Stimulated activated naive CD4-positive, alpha-beta T cell treated with Interleukin-2 at 50 U/mL for 16 hours (primary cell): ENCODE measurements at places on chromosomes 1 and 21.

- no peak for DNase-seq
These were observed 34.7 kb downstream of the DISP3 start for GRCh38 chr1:11513681-11514080.

DNA sequence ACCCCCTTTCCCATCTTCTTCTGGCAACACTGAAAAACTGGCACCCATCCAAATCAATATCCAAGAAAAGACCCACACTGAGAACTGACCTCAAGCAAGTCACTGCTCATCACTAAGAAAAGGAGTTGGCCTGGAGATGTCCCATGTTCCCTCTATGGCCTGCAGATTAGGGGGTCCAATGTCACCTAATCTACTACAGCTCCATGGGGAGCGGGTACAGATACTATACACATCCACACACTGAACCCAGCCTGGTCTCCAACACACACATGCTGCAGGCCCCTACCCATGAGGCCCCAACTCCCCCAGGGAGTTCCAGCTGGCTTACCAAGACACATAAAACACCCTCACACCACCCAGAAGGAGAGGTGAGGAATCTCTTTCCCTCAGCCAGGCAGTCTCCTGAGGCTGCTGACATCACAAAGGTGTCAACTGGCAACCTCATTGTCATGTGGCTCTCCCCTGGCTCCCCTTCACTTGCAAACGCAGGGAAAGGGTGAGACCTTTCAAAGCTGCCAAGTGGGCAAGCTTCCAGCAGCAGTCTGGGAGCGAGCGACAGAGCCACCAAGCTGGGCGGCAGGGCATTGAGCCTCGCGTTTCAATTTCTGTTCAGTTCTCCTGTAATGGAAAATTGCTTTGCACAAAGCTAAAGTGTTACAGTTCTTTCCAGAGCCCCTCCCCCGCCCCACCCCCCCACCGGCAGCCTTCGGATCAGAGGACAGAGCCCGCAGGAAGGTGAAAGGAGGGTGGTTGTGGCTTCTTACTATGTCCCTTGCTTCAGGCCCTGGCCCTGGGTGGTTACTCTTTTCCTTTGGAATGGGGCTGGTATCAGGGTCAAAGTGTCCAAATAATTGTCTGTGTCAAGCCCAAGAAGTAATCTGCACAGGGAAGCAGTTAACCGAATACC, at the start of gene LRRC52:
Gene LRRC52 (plus strand): TSS at position 469 of the 907 bp plus-strand sequence. CDS start 297 bp downstream, at position 766.
- no peak for DNase-seq

GRCh38 chr1:108082001-108082400, 117.0 kb upstream of the VAV3 start:
- DNase-seq = no peak

- DNase-seq = no peak
These were observed 3.3 kb upstream of the TOMM20 start for GRCh38 chr1:235131961-235132360.

DNA sequence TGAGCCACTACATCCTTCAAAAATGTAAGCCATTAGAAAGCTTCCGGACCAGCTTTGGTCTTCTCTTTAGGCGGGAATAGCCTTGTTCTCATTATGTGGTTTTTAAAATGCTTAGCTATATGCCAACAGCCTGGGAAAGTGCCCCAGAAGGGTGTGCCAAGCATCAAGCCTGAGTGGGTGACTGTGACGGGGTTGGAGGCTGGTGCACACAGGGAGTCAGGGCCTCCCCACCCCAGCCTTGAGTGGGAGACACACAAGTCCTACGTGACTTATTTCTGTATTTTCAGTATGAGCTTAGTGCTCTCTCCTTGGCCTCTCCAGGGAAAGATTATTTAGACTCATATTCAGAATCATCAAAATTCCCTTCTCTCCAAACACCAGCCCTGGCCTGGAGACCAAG, 9.8 kb downstream of the UBASH3A start:
- DNase-seq = peak; percentile 55

- DNase-seq = no peak
These were observed 69.0 kb upstream of the MUTYH start for GRCh38 chr1:45409276-45409675.

DNA sequence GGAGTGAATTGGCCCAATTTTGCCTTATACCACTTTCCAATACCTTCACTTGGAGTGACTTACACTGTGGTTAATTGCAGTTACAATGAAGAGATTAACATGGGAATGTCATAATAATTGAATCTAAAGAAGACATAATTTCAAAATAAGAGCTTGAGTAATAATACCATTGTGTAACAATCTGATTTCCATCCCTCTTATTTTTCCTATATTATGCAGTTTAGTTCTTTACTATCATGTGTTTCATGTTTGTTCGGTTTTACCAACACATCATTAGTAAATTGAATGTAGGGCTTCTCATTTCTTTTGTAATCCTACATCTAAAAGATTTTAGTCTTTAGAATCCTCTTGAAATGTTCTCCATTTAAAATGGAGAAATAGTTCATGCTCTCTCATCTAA, 19.2 kb upstream of the XPR1 start:
- no peak for DNase-seq

DNA sequence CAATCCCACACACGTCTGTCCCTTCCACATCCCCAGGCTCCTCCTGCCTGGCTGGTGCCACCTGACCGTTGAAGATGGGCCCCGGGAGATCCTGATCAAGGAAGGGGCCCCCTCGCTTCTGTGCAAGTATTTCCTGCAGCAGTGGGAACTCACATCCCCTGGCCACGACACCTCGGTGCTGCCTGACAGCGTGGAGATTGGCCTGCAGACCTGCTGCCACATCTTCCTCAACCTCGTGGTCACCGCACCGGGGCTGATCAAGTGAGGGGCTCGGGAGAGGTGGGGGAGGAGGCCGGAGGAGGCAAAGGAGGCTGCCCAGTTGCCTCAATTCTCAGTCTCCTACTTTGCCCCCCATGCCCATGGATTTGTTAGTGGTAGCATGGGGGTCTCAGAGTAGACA, 5.6 kb downstream of the NCDN start:
- no peak for DNase-seq

- DNase-seq = no peak
These were observed 124.0 kb downstream of the SYT2 start for GRCh38 chr1:202586018-202586821.
